ENCODE measurements at places on chromosomes 4 and X. TPM values are rescaled to one million over a fixed set of nuclear protein-coding genes. Genes with fewer than 3 reads are reported as not detected.
A peak's percentile ranks its signal among the peaks of the same experiment; 100 is the strongest.

The IBSP gene
- polyA plus RNA-seq: 0.41 TPM

GRCh38 chr4:27013012-27013411 is 152.4 kb downstream of the STIM2 start:
- DNase-seq: no peak

The SCML1 gene
- polyA plus RNA-seq: 25.7 TPM

DNA sequence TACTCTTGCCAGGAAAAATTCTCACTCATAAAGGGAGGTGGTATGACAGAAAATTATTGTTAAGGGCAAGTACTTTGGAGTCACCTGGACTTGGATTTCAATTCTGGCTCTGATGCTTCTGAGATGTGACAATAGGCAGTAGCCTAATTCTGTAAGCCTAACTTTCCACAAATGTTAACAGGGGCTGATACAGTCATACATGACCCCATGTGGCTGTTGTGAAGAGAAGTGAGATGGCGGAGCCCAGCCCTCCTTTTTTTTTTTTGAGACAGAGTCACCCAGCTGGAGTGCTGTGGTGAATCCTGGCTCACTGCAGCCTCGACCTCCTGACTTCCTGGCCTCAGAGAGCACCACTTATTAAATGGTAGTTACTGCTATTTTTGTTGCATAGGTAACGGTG is 54.4 kb upstream of the IRF2 start:
- DNase-seq: no peak

- DNase-seq: no peak
Observed at GRCh38 chrX:47900833-47901232, 64.1 kb downstream of the ZNF81 start.

DNA sequence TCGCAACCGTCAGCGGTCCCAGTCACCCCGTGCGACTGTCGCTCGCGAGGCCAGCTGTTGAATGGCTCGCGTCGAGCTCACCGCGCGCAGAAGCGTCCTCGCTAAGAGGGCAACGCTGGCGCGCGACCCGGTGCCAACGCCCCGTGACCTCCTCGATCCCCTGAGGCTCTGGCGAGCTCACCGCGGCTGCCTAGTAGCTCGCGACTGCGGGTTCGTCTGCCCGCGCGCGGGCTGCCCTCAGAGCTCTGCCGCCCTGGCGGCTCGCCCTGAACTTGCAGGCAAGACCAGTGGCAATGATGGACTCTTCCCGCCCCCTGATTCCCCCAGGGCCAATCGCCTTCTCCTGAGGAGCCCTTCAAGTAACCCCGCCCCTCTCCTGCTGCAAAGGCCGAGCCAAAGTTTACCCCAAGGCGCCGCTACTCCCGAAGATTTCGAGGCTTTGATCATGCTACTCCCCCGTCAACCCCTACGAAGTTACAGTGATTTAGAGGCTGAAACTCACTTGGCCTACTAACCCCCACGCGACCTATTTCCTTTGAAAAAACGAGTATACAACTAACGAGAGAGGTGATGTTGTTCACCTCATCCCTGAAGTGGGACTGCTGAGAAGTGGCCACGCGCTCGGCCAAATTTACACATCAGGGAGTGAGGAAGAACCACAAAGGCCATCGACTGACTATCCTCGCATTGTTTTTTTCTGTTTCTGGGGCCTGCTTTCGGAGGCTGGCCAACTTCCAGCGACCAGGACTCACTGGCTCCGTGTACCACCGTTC is 37.5 kb downstream of the PGRMC1 start:
- DNase-seq: peak; percentile 82

DNA sequence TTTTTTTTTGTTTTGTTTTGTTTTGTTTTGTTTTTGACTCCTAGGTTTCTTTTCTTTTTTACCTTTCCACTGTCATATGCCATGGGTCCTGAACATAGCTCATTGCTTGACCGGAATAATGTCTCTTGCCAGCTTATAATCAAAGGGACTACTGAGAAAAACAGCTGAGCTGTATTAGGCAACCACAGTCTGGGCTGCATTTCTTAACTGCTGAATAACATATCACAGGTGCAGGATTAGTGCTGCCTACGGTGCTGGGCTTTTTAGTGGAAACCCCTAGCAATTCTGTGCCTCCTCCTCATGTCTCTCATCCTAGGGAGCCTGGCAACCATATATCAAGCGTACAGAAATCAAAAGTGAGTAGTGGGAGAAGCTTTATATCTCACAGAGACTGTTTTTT is 333.5 kb downstream of the BMPR1B start:
- no peak for DNase-seq

DNA sequence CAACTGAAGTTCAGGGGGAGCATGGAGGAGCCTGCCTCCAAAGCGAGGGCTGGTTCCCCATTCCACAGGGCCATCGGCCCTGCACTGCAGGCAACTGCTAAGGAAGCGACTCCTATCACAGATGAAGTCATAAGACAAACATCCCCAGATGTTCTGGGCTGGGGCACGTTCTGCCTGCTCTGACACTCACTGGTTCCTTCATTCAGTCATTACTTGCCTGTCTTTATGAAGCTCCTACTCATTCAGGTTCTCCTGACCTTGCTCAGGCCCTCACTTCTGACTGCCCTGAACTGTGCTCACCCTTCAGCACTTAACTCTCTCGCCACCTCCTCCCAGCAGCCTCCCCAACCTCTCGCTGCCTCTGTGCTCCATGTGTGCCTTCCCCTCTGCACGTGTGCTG is 2.5 kb upstream of the SLC2A9 start:
- DNase-seq: no peak

DNA sequence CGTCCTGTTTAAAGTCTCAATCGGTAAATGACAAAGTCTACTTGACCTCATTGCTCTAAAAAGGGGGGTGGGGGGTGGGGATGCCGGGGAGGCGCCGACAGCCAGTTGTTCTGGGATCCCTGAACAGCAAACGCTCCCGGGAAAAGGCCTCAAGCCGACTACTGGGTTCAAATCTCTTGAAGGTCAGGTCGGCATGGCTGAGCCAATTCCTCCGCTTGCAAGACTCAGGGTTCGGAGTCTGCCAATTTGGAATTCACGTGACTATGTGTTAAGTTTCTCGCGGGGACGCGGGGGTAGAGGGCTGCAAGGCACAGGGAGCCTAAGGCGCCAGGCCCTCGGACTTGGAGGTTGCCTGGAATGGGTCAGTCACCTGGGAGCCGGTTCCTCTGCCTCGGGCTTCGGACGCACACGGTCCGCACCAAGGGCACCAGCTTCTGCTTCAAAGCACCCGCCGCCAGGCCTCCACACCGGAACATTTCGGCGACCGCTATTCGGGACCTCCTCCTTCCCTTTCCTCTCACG is 399 bp downstream of the AIFM1 start:
- no peak for DNase-seq

GRCh38 chr4:52157641-52158316 is 106.7 kb downstream of the SPATA18 start:
- no peak for DNase-seq

The MAMLD1 gene
- 14.3 TPM for polyA plus RNA-seq

The ZBTB49 gene
- polyA plus RNA-seq: 7.6 TPM

- DNase-seq: no peak
Observed at GRCh38 chr4:130178106-130178505, 1082.2 kb downstream of the C4orf33 start.

The PCDH11X gene
- polyA plus RNA-seq: 2.0 TPM

GRCh38 chr4:74433541-74434172 is 11.3 kb upstream of the AREG start:
- DNase-seq: no peak

GRCh38 chrX:129726307-129727111 is 12.3 kb upstream of the XPNPEP2 start:
- peak; percentile 29 for DNase-seq

- DNase-seq: no peak
Observed at GRCh38 chr4:77141964-77142645, 14.9 kb upstream of the CCNG2 start.

The FGG gene
- polyA plus RNA-seq: not detected
